D721Med (cell line): ENCODE measurements at places on chromosomes 4 and X.

- DNase-seq: no peak
These were observed 890 bp downstream of the RASSF6 start for GRCh38 chr4:73619346-73619745.

GRCh38 chr4:94722748-94723147, 35.0 kb upstream of the BMPR1B start:
- DNase-seq: no peak

DNA sequence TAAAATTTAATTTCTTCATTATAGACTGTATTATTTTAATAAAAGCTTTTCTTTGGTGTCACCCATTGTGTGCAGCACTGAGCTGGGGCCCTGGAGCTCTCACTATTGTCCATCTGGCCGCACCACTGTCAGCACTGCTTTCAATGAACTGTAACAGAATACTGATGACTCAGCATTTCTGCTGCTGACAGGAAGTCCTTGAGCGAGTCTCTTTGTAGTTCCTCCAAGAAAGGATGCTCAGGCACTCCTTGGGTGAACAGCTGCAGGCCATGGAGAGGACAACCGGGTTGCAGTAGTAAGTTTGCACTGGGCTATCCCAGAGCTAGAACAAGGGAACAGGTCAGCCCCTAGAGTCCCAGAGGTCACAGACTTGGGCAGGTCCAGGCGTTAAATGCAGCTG, 81.6 kb downstream of the SORBS2 start:
- DNase-seq: no peak

DNA sequence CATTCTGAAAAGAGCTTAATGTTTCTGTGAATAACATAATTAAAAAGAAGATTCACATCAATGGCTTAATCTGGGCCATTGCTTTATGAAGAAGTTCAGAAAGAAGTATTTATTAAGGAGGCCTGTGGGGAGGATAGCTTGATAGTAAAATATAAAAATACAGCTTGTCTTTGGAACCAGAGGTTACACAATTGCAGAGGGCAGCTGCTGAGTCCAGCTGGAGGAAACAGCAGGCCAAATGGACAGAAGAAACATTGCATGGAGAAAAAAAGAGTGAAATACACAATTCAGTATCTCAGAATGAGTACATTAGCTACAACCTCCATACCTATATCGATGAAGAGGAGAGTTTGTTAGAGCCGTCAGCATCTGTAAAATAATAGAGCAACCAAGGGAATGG, 148.0 kb upstream of the NPY2R start:
- no peak for DNase-seq

DNA sequence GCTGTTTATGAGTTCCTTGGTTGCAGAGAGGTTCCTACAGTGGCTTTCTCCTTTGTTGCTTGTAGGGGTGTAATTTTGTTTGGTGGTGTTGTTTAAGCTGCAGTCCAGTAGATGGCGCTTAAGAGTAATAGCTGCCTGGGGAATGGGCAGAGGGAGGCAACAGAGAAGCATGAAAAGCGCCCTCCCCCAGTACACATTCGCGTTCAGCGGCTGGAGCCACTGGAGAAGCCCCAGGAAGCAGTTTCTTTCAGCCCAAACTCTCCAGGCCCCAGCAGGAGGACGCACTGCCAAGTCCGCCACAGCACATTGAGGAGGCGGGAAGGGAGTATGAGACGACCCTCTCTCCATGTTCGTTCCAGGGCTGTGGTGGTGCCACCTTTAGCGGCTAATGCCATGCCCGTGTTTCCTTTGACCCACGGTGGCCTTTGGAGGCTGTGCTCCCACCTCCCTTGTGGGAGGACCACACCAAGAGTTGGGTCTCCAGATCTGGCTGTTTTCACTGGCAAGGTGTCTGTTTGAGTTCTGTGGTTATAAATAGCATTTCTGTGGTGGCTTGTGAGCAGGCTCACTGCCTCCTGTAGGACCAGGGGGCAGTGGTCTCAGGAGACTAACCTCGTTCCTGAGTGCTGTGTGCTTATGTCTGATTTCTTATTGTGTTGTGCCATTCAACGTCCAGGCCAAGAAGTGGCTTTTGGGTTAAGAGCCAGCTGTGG, 252.3 kb downstream of the ARHGAP10 start:
- peak; percentile 52 for DNase-seq

DNA sequence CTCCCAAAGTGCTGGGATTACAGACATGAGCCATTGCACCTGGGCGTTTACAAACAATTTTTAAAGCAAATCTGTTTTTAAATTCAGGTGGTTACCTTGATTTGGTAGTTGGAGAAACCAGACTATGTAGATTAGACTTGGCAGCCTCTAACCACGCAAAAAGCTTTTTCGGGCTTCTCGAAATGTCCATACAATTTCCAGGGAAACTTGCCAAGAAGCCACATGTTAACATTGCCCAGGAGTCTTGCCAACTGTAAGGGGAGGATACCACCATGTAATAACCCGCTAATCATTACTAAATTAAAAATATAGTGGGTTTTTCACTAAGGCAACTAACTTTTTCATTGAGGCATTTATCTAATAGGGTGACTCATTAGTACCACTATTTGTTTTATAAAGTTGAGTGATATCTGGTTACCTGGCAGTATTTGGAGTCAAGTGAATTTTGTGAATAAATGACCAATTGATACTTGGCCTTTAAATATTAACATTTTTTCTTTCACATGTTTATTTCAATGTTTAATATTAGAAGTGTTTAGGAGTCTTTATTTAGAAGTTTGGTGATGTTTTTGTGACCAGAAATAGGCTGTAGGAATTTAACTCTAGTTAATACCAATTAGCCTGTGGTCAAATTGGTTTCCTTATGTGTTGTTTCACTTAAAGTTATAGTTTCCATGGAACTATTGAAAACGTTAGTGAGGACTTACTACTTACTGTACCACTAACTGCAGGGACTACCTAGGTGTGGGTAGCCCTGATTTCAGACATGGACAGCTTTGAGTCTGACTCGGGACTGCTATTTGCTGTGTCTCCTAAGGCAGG, 61.3 kb downstream of the CLDN34 start:
- no peak for DNase-seq

DNA sequence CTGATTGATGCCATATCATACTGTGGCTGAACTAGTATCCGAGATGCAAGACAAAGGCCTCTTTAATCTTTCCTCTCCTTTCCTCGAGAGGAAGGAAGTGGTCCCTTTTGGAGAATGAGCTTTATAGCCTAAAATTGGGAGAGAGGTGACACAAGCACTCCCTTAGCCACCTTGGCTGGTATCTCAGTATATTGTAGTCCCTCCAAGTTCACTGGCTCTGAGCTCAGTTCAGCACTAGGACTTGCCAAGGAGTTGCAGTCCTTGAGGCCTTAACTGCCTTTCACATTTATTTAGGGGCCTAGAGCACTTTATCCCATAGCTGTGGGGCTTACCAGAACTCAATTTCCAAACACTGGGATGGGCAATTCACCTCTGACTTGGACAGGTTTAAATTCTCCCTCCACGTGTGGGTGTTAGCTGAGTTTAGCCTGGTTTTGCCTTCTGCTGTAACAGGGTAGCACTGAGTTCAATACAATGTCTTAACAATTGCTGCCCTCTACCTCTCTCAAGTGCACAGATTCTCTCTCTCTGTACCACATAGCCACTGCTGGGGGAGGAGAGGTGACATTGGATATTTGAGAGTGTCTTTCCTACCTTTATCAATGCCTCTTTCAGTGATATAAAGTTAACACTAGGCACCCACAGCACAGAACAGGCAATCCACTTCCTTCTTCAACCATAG, 216.4 kb downstream of the TECRL start:
- DNase-seq: no peak

DNA sequence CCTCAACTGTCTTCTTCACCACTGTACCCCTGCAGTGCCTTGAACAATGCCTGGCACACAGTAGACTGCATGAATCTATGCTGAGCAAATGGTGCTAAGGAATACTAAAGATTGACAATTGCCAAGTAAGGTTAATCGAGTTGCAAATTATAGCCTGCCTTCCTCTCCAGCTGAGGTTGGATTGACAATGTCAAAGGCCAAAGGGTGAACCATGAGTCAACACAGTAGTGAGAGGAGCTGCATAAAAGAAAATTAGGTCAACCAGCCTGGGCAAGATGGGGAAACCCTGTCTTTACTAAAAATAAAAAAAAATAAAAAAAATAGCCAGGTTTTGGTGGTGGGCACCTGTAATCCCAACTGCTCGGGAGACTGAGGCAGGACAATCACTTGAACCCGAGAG, 97.1 kb upstream of the BMPR1B start:
- DNase-seq: no peak

- DNase-seq: no peak
These were observed 844.2 kb downstream of the RAPGEF2 start for GRCh38 chr4:159946983-159947615.

DNA sequence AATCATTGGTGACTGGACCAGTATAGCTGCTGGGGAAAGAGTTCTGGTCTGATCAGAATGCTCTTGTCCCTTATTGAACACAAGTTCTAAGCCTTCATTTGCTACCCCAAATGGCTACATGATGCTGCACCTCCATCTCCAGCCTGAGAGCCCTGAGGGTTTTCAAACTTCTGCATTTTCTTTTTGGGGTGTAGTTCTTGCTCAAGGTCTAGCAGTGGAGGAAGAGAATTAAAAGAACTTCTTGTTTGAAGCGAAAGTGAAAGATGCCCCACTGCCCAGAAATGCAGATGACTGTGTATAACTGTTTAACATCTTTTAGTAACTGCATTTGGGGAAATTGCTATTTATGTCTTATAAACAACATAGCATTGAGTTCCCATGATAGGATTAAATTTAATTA, 38.5 kb downstream of the LAMTOR3 start:
- no peak for DNase-seq

DNA sequence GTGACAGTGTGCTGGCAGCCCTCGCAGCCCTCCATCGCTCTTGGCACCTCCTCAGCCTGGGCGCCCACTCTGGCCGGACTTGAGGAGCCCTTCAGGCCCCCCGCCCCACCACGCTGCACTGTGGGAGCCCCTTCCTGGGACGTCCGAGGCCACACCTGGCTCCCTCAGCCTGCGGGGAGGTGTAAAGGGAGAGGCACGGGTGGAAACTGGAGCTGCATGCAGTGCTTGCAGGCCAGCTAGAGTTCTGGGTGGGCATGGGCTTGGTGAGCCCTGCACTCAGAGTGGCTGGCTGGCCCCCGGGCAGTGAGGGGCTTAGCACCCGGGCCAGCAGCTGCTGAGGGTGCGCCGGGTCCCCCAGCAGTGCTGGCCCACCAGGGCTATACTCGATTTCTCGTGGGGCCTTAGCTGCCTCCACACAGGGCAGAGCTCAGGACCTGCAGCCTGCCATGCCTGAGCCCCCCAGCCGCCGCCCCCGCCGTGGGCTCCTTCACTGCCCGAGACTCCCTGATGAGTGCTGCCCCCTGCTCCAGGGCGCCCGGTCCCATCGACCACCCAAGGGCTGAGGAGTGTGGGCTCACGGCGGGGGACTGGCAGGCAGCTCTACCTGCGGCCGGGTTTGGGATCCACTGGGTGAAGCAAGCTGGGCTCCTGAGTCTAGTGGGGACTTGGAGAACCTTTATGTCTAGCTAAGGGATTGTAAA, 1672.7 kb upstream of the PCDH7 start:
- no peak for DNase-seq

GRCh38 chrX:30943984-30944383, 54.9 kb upstream of the TAB3 start:
- DNase-seq: no peak

DNA sequence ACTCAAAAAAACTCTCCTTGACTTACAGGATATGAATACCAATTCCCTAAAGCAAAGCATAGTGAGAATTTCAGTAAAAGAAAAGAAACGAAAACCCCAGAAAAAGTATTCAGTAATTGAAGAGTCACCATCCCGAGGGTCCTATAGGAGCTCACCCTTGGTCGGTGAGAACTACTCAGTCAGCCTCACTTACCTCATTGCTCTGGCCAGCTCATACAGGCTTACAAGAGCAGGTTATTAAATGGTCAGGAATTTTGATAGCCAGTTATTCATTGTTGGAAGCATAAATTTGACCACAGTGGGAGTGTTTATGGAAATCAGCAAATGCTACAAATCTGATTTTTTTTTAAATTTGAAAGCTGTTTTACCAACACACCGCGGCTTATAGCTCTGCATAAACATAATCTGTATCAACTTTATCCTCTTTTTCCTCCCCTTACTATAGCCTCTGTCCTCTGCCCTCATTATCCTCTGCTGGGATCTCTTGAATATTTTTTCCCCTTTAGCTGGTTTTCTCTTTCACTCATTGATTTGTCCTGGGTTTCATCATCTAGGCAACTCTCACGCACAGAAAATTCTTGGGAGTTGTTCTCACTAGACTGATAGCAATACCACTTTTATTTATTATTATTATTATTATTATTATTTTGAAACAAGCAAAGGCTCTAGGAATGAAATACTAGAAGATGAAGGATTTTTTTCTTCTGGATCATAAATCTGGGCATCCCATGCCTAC, 11.0 kb upstream of the CXCL2 start:
- DNase-seq: no peak

- no peak for DNase-seq
These were observed 262.3 kb downstream of the ARHGAP24 start for GRCh38 chr4:85737254-85737653.

GRCh38 chrX:94758130-94758529, 1084.1 kb downstream of the FAM133A start:
- no peak for DNase-seq

GRCh38 chr4:143185253-143186107, 763 bp downstream of the USP38 start:
- DNase-seq: no peak

- DNase-seq: no peak
These were observed 98.8 kb upstream of the METTL14 start for GRCh38 chr4:118586357-118586790.

DNA sequence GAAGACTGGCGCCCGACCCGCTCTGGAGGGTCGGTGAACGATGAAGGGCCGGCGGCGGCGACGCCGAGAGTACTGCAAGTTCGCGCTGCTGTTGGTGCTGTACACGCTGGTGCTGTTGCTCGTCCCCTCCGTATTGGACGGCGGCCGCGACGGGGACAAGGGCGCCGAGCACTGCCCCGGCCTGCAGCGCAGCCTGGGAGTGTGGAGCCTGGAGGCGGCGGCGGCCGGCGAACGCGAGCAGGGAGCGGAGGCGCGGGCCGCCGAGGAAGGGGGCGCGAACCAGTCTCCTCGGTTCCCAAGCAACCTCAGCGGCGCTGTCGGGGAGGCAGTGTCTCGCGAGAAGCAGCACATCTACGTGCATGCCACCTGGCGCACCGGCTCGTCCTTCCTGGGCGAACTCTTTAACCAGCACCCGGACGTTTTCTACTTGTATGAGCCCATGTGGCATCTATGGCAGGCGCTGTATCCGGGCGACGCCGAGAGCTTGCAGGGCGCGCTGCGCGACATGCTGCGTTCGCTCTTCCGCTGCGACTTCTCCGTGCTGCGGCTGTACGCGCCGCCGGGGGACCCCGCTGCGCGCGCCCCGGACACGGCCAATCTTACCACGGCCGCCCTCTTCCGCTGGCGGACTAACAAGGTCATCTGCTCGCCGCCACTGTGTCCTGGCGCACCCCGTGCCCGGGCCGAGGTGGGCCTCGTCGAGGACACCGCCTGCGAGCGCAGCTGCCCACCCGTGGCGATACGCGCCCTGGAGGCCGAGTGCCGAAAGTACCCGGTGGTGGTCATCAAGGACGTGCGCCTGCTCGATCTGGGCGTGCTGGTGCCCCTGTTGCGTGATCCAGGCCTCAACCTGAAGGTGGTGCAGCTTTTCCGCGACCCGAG, 568 bp downstream of the CHST7 start:
- no peak for DNase-seq
